ENCODE measurements at places on chromosomes 6 and 20.

- DNase-seq = no peak
These were observed 299.4 kb downstream of the CDH26 start for GRCh38 chr20:60257671-60258070.

GRCh38 chr6:124798942-124799496 lies 163.2 kb upstream of the RNF217 start:
- DNase-seq = no peak

GRCh38 chr6:3534599-3534998 lies 77.7 kb upstream of the SLC22A23 start:
- no peak for DNase-seq

GRCh38 chr6:148580442-148580841 lies 166.4 kb upstream of the UST start:
- DNase-seq = no peak

DNA sequence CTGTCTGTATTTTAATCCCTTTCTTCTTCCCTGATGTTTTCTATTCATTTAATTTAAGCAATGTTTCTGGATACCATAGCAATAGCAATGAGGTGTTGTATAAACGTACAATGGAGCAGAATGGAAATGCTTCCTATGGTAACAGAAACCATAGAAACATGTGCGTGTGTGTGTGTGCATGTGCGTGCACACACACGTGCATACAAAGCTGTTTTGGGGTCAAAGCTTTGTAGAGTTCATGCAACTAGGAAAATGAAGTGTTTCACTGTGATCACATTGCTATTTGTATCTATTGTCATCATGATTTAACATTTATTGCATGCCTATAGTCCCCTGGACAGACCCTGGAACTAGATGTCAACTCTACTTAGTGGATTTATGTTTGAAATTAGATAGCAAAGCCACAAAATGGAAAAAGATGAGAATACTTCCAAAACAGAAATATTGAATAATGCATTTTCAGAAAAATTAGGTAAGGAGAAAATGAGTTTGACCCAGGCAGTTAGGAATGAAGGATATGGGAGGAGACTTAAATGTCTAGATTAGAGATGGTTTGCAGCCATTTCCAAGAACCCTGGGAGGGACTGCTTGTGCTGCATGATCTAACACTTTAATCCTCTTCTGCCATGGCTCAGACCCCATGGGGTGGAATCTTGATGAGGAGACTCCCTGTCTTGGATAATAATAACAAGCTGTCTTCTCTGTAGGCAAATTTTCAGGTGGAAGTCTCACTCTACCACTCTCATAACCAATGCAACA lies 124.4 kb downstream of the TRMT11 start:
- DNase-seq = no peak

GRCh38 chr20:18172379-18172778 lies 34.7 kb downstream of the KAT14 start:
- DNase-seq = no peak

DNA sequence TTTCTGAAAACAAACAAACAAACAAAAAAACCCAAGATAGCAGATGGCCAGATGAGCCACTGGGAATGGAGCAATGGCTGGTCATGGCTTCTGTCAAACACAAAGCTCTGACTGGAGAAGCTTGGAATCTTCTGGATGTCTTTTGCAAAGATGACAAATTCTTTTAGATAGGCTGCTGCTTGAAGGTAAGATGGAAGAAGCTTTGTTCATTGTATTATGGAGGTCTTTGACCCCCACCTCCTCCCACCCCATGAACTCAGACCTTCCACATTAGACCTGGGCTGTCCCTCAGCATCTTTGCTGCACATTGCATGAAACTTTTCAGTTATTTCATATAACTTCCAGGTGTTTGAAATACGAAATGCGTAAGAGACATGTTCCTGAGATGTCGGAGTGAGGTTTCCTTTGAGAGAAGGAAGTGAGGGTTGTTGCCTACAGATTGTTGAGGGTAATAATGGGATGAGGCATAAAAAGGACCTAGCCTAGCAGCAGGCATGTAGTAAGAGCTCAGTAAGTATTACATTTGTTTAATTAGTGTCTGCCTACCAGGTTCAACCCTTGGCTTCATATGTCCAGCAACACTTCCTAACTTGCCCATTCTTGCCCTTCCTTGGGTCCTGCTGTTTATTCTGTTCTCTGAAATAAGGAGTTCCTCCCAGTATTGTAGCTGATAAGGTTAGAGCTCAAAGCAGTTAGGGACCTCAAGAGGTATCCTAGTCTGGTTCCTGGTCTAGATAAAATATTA lies 51.4 kb upstream of the IER3 start:
- DNase-seq = no peak

- no peak for DNase-seq
These were observed 11.4 kb downstream of the SYTL3 start for GRCh38 chr6:158661156-158661685.

- no peak for DNase-seq
These were observed 11.1 kb upstream of the SERINC3 start for GRCh38 chr20:44532981-44533331.

GRCh38 chr6:32176476-32177182 lies 745 bp upstream of the AGPAT1 start:
- DNase-seq = no peak
